HFFc6 (cell line): ENCODE measurements at places on chromosomes 16 and 17. TPM values are rescaled to one million over a fixed set of nuclear protein-coding genes. Genes with fewer than 3 reads are reported as not detected.

The HCRT gene
- not detected in 3 replicates for total RNA-seq

The LPCAT2 gene
- total RNA-seq, result 29.1 to 36.3 TPM (median 35.1 TPM) in 3 replicates

DNA sequence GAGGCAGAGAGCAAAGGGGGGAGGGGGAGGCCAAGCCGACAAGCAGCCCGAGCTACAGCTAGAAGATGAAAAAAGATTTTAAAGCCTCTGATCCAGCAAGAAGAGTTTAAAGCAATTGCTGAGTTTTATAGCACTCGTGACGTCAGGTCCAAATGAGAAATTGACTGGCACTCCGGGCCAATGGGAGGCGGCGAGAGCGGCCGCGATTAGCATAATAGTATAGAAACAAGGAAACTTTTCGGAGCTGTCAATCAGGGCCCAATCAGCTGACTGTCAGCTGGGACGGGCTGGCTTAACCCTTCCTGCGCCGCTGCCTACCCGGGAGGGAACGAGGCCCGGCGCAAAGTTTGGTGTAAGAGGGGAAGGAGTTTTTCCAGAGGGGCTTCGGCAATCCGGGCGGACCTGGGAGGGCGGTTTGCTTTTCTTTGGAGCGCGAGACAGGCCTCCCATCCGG is at the start of gene MAF:
MAF (minus strand) TSS at position 100 of the 454 bp plus-strand sequence. CDS start 835 bp downstream, outside the sequence.
- peak within 1 kb of the TSS; percentile 71 for H3K4me3 ChIP-seq
- DNase-seq, result no peak
- peaks cover 18% of the 10 kb centered on the region for H3K27me3 ChIP-seq
- H3K27ac ChIP-seq, result no peak within 1 kb of the TSS

DNA sequence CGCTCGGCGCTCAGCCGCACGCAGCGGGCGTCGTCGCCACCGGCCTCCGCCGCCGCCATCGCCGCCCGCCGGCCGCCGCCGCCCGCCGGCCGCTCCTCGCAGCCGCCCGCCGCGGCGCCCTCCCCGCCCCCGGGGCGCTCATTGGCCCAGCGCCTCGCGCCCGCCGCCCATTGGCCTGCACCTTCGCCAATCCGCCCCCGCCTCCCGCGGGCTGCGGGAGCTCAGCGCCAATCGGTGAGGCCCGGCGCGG is at the start of gene PGP:
PGP (minus strand) TSS at position 122 of the 250 bp plus-strand sequence; CDS start at position 59, 63 bp downstream.
- no peak for DNase-seq
- peaks cover 8% of the 10 kb centered on the region for H3K27me3 ChIP-seq
- H3K27ac ChIP-seq, result peak within 1 kb of the TSS; percentile 95
- H3K4me1 ChIP-seq, result peaks cover 26% of the 10 kb centered on the region
- no peaks in the 10 kb centered on the region; the same call in 1 of the 2 replicates for H3K36me3 ChIP-seq

The ABCC6 gene
- total RNA-seq, result not detected in 3 replicates
